ENCODE measurements at places on chromosomes 11 and 22.

DNA sequence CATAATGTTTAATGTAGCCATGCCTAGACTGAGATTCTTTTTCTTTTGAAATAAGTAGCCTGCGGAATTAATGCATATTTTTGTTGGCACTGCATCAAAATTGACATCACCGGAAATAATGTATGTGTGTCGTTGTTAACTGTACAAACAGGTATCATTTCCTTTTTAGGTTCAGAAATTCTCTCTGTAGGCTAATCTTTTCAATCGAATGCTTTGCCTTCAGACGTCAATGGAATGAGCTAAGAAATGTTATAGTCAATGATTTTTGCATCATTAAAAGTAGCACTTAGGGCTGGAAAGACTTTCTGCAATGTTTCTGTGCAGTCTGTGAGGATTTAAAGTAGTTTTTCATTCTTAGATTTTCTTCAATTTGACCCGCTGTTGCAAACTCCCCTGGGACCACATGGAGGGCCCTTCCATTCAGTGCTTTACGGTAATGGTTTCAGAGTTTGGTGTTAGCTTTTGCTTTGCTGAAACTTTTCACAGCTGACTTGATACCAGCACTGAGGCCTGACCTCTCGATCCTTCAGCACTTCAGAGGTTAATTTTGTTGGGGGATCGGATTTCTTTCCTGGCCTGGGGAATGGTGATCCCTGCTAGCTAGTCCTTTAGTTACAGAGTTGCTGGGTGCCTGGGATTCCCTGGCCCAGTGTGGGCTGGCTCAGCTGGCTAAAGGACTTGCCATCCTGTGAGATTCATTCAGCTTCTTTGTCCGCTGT is 137.8 kb downstream of the DBX1 start:
- DNase-seq: no peak

DNA sequence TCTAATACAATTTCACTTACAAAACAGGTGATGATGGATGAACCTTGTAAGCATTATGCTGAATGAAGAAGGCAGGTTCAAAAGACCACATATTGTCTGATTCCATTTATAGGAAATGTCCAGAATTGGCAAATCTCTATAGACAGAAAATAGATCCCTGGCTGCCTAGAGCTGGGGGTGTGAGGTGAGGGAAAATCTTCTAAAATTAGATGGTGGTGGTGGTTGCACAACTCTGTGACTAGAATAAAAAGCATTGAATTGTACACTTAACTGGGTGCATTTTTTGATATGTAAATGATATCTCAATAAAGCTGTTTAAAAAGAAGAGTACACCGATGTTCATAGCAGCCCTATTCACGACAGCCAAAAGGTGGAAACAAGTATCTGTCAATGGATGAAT is 16.7 kb upstream of the CRY2 start:
- no peak for DNase-seq

DNA sequence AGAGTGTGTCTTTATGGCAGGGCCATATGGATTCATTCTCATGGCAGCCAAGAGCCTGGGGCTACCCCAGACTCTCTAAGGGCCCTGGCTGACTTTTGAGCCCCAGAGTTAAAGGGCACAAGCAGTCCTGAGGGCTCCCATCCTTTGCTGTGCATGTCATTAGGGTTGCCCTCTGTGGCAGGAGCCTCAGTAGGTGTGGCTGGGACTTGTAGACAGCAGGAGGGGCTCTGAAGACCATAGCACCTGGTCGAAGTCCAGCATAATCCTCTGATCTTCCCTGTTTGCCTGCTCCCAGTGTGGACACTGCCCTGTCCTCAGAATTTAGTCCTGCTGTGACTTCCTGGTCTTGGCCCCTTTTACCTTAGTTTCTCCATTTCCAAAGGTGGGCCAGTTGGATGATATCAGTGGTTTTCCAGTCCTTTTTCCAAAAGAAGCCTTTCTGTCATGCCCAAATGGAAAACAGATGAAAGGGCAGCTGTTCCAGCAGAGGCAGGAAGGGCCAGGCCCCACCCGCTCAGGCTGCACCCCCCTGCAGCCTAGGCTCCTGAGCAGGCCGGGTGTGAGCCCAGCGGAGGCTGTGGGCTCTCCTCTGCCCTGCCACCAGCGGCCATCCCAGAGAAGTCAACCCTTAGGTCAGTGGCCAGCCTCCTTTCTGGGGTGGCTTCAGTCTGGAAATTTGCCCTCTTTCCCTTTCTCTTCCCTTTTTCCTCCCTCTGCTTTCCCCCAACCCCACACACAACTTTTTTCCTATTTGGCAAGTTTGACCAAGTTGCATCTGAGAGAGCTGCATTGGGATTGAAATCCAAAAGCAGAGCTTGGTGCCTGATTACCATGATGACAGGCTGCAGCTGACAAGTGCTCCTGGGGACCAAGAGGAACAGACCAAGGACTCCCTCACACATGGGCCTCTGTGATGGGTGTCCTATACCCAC is 32.8 kb upstream of the SUSD2 start:
- DNase-seq: no peak

DNA sequence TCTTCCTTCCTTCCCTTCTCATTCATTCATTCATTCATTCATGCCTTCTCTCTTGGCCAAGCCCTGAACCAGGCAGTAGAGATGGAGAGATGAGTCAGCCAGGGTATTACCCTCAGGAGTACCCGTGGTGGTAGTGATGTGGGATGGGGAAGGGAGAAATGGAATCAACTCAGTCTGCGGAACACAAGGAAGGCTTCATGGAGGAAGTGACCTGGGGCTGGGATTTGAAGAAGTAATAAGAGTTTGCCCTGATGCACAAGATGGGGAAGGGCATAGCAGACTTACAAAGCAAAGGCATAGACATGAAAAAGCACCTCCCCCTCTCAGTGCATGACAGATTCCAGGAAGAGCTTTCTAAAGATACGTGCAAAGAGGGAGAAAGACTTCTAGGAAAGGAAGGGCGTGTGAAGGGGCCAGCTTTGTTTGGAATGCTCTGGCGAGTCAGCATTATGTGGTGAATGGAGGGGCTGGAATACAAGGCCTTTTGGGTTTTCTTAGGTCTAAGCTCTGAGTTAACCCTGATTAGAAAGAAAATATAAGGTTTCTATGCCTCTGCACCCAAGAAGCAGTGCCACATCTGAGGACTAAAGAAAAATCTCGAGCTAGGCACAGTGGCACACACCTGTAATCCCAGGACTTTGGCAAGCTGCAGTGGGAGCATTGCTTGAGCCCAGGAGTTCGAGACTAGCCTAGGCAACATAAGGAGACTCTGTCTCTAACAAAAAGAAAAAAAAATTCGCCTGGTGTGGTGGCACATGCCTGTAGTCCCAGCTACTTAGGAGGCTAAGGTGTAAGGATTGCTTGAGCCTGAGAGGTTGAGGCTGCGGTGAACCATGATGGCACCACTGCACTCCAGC is 36.4 kb upstream of the ACER3 start:
- DNase-seq: no peak

DNA sequence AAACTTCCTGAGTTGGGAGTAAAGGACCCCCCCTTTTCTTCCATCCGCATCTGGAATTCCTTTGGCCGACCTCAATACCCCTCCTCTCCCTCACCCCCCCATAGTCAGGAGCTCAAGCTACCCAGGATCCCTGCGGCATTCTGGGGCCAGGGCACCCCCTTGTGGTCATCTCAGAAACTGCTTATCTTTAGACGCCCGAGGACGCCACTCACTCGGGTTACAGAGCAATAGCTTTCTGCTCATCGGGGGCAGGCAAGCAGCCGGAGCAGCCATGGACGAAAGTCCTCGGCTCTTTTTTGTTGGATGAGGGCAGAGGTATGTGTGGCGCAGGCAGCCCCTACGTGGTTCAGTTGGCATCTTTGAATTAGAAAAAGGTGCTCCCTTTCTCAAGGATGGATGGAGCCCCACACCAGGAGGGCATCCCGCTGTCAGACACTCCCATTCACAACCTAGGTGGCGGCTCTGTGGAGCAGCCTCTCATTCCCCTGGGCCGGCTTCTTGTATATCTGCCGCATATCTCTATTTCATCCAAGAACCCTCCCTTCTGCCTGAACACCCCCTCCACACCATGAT is 2.3 kb downstream of the C1QTNF5 start:
- DNase-seq: no peak

DNA sequence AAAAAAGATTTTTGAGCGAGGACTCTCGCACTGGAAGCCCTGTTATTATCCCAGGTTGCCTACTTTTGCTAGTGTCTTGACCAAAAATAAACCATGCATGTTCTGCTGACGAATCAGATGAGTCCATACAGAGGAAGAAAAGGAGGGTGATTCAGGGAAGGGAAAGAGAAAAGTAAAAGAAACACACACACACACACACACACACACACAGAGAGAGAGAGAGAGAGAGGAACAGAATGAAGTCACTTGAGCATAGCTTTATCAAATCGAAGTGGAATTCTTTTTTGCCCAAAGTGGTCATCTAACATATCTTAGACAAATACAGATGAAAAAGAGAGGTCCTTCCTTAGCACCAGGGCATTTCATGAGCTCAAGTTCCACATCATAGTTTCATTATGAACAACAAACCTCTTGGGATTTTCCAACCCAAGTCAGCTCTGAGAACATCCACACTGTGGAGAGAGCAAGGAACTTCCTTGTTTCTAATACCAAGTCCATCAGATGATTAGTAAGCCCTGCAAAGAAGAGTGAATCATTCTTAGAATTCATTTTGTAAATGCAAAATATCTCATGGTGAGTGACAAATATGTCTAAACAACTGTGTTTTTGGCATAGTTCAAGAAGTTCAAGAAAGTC is 7.7 kb upstream of the MMP12 start:
- DNase-seq: no peak

DNA sequence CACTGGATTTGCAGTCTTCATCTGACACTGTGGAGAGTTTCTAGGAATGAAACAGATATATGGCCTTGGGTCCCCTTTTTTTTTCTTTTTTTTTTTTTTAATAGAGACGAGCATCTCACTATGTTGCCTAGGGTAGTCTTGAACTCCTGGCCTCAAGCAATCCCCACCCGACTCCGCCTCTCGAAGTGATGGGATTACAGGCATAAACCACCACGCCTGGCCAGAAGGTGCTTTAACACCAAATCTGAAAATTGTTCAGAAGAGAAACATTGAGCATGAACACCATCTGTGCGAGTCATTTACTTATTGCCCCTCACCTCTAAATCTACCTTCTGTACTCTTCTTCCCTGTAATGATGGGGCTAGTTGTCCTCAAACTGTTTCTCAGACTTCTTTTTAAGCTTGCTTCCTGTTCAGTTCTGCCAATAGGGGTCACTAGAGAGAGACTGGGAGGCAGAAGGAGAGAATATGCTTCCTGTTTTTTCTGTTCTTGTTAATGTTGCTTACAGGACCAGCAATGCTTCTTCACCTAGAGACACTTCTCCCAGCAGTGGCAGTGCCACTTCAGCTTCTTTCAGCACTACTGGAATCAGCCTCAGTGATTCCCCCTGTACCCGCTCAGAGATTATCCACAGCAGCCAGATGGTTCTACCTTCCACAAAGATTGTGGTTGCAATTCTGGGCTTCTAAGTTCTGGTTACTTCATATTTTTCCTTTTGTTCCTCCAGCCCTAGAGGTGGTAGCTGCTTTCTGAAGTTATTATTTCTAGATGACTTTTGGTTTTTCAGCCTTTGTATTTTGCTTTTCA is 20.8 kb upstream of the ZBED5 start:
- DNase-seq: no peak

- DNase-seq: no peak
These were observed 178.3 kb upstream of the NECTIN1 start for GRCh38 chr11:119907122-119907851.

GRCh38 chr11:120404495-120404894 is 68.3 kb downstream of the ARHGEF12 start:
- no peak for DNase-seq

DNA sequence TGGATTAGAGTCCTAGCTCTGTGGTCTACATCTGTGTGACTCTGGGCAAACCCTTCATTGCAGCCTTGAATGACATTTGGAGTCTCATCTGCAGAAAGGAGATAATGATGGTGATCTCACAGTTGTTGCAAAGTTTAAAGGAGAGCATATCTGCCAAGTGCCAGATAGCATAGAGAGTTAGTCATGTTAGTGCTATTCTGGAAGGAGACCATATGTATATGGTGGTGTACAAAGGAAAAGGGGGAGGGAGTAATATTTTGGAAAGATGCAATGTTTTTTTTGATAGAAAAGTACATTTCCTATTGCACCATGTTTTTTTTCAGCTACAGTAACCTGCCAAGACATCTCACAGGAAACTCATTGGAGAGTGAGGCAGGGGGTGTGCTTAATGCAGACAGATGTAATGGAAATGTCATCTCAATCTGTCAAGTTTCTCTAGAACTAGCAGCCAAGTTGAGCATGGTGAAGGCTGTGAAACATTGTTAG is 92.1 kb upstream of the NARS2 start:
- no peak for DNase-seq

GRCh38 chr11:103358251-103358650 is 249.0 kb downstream of the DYNC2H1 start:
- no peak for DNase-seq

DNA sequence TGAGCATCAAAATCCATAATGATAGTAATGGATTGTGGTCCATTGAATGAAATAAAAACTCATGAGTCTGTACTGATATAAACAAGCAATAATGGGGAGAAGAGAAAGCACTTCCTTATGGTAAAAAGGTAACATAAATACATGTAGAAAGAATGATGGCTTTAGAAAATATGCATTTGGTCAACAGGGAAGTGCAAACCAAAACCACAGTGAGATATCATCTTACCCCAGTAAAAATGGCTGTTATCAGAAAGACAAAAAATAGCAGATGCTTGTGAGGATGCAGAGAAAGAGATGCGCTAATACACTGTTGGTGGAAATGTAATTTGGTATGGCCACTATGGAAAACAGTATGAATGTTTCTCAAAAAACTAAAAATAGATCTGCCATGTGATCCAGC is 6.9 kb upstream of the MMP20 start:
- DNase-seq: no peak

DNA sequence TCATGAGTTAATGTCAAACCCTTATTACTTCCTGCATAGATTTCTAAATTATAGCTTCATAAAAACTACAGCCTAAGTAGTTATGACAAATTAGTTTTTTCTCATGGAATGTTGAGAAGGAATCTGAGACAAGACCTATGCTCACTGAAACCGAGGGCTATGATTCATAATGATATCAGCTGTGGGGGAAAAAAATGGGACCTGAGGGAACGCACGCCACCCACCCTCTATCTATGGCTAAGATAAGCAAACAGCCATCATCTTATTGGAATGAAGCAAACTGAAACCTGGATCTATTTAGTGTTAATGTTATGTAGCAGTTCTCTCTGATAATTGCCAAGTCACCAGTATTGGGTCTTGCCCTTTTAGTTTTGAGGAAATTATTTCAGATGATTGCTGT is 906.9 kb upstream of the RAG2 start:
- DNase-seq: no peak

Data from stimulated activated CD8-positive, alpha-beta memory T cell treated with anti-CD3 and anti-CD28 coated beads, Interleukin-7, amount 100 ng/mL, for 24 hours (primary cell).